NCI-H524 treated with DMSO at 0.1 percent for 48 hours (cell line): ENCODE measurements at places on chromosomes 3 and 15.

DNA sequence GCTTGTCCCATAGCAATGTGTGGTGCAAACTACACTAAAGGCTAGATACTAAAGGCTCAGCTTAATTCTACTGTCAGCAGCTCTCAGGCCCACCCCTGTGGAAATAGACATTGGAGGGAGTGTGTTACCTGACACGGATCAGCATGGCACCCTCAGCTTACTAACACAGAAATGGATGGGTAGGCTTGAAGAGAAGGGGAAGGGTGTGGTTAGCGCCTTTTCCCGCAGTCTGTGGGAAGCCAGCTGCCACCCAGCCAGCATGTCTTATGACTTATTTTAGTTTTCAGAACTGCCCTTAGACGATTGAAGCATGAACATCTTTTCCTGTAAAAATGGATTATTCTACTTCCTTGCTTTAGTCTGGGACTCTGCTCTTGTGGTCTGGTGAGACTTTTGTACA is 25.8 kb upstream of the ADPGK start:
- no peak for DNase-seq

DNA sequence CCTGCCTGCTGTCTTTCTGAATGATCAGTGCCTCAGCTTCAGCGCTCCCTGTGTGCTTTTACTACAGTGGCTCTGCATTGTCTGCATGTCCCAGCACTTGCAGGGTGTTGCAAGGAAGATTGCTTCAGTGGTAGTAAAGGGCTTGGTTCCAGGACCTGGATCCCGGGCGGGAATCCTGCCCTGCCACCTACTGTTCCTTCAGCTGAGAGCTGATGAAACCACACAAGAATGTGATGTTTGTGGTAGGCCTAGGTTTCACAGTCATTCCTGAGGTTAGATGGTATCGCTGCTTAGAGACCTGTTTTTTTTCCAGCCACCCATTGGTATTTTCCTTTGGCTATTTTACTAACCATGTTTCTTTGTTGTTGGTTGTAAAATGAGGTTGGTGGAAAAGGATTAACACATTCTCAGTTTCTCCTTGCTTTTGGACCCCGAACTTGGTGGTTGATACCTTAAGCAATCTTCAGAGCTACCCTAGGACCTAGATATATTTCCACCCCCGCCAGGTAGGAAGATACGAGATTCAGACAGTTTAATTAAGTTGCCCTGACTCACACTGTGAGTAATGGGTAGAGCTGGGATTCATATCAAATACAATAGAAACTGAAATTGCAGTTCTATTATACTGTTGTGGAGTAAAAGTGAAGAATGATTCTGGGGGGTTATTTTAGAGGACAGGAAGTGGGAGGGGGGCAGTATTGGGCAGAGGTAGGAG is 11.4 kb downstream of the GPR87 start:
- DNase-seq, result no peak

DNA sequence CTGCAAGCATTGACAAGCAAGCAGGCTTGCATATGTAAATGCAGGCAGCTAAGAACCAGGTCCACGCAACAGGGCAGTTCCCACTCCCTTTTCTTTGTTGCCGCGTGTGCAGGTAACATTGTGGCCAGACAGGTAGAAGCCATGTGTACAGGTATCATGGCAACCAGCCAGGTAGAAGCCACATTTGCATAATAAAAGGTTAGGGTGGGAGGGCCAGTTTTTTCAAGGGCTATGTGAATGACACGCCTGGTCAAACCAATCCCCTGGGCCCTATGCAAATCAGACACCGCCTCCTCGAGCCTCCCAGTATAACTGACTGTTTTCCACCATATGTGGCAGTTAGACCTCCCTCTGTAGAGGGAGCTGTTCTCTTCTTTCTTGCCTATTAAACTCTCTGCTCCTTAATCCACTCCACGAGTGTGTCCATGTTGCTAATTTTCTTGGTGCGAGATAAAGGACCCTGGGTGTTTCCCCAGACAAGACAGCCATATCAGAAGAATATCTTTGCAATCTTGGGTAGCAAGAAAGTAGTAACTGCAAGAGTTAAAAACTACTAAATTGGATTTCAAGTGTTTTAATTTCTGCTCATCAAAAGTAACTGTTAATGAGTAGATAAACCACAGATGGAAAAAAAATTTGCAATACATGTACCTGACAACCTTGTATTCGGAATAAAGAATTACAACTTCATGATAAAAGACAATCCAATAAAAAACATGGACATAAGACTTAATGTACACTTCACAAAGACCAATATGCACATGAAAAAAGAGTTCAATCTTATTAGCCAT is 21.8 kb downstream of the PCOLCE2 start:
- DNase-seq, result peak; percentile 9

GRCh38 chr15:59339252-59339672 is 33.4 kb downstream of the MYO1E start:
- DNase-seq, result no peak
